Stomach (tissue), 19 donors: ENCODE measurements at places on chromosomes 7 and 10. TPM values are rescaled to one million over a fixed set of nuclear protein-coding genes. Genes with fewer than 3 reads are reported as not detected.

The AMPH gene
- total RNA-seq, result 4.6 TPM

The GHITM gene
- 97.3 TPM for total RNA-seq

The STEAP4 gene
- total RNA-seq, result 1.8 TPM

- H3K27me3 ChIP-seq, result no peaks in the 10 kb centered on the region
- DNase-seq, result no peak
- H3K36me3 ChIP-seq, result no peaks in the 10 kb centered on the region
- no peak overlapping the region for H3K4me3 ChIP-seq
- H3K27ac ChIP-seq, result peak overlapping the region; percentile 41
- H3K4me1 ChIP-seq, result peaks cover 11% of the 10 kb centered on the region
Observed at GRCh38 chr7:158979635-158980351, 123.4 kb downstream of the DYNC2I1 start.

DNA sequence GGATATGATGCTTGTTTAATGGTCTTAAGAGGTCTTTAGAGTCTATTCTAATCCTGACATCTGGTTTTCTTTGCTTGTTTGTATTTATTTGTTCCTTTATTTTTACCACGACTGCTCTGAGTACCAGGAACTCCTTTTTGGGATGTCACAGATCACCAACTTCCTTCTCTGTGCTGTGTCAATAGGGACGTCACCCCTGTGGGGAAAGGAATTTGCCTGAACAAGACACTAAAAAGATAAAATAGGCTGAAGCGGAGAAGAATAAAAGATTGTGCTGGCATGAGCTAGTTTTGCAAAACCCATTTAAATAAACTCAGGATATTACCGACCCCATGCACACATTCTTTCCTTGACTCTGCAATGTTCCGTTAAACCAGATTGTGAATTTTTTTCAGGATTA is 27.7 kb downstream of the MGMT start:
- DNase-seq, result no peak
- H3K4me1 ChIP-seq, result no peaks in the 10 kb centered on the region
- no peak overlapping the region for H3K27ac ChIP-seq
- peaks cover 17% of the 10 kb centered on the region for H3K36me3 ChIP-seq
- H3K27me3 ChIP-seq, result no peaks in the 10 kb centered on the region

The NUTM2A gene
- not detected for total RNA-seq

DNA sequence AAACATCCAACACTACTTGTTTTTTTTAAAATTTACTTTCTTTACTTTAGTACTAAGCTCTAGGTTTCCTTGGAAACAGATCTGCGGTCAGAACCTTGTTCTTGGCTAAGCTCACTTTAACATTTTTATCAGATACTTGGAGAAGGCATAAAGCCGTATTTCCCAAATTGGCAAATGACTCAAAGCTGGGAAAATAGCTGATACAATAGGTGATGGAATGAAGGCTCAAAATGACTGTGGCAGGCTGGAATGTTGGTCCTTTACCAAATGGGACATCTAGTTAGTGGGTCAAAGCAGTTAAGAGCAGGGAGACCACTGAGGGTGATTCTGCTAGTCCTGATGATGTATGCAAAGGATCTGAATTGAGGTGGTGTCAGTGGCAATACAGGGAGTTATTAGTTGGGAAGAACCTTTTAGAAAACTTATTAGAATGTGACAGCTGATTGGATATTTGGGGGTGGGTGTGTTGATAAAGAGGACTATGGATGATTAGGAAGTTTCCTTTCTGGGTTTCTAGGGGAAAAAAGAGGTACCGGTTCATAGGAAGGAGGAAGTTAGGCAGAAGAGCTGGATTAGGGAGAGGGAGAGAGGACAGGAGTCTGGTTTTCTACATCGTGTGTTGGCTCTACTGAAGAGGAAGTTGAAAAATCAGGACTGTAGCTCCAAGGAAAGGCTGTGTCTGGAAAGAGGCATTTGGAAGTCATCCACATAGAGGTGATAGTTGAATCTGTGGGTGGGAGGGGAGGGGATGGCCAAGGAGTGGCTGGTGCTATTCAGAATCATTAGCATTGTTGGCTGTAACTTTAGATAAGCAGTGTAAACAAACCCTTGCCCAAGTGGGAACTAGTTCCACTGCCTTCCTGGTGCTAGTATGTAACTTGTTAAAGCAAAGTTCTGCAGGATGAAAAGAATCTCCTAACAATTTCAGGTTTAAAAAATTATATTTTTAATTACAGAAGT is 13.1 kb downstream of the PLCE1 start:
- H3K4me3 ChIP-seq, result no peak overlapping the region
- peak; percentile 92 for DNase-seq
- H3K27ac ChIP-seq, result peak overlapping the region; percentile 82
- H3K36me3 ChIP-seq, result no peaks in the 10 kb centered on the region
- H3K4me1 ChIP-seq, result peaks cover 31% of the 10 kb centered on the region

The GIMAP2 gene
- total RNA-seq, result 8.3 TPM

The TDRD1 gene
- 7.6 TPM for total RNA-seq

The LRRC61 gene
- total RNA-seq, result 11.6 TPM

GRCh38 chr7:40429826-40430225 is 295.0 kb downstream of the SUGCT start:
- no peak overlapping the region for H3K27ac ChIP-seq
- no peak overlapping the region for H3K4me3 ChIP-seq
- no peaks in the 10 kb centered on the region for H3K27me3 ChIP-seq

The CAV2 gene
- total RNA-seq, result 28.5 TPM

GRCh38 chr7:92044148-92044547 is 90.1 kb downstream of the CYP51A1 start:
- peaks cover 63% of the 10 kb centered on the region for H3K36me3 ChIP-seq
- H3K27ac ChIP-seq, result no peak overlapping the region
- no peak overlapping the region for H3K4me3 ChIP-seq
- no peak for DNase-seq

GRCh38 chr10:14608381-14609001 is 166.2 kb downstream of the FAM107B start:
- H3K4me1 ChIP-seq, result peaks cover 35% of the 10 kb centered on the region
- no peaks in the 10 kb centered on the region for H3K27me3 ChIP-seq
- H3K27ac ChIP-seq, result no peak overlapping the region

DNA sequence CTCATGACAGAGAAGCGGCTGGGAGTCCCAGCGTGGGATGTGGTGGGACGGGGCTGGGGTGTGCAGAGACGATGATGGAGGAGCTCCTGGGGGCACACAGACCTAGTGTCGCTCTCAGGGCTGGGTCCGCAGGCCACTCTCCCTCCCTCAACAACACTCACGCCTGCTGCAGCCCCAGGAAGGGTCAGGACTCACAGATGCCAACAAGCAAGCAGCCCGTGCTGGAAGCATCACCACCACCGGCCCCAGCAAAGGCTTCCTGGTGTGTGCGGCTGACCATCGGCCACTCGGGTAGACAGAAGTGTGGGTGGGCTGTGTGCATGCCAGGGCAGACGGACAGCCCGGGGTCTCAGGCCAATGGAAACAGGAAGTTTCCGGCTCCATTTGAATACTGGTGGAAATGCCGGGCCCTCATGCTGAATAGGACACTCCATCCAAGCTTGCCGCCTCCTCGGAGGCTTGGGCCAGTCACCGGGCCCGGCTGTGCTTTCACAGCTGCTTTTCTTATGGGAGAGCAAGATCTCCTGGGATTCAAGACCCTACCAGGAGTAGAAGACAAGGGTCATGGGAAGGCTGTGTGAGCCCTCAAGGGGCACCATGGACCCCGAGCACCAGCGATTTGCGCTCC is 178.1 kb downstream of the ELFN1 start:
- H3K27me3 ChIP-seq, result no peaks in the 10 kb centered on the region
- peaks cover 5% of the 10 kb centered on the region for H3K36me3 ChIP-seq
- no peak overlapping the region for H3K27ac ChIP-seq
- no peak overlapping the region for H3K4me3 ChIP-seq

DNA sequence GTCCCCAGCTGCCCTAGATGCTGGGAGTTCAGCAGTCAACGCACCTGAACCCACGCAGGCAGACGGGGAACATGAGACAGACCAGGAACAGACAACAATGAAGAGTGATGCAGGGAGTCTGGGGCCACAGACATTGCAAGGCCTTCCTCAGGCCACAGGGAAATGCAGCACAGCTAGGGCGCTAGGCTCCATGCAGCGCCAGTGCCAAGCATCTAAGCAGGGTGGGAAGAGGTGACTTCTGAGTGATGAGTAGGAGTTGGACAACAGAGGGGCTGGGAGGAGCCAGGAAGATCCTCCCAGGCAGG is 7.7 kb upstream of the RET start:
- H3K4me1 ChIP-seq, result no peaks in the 10 kb centered on the region
- H3K36me3 ChIP-seq, result no peaks in the 10 kb centered on the region
- no peak for DNase-seq

The CYP2C19 gene
- 0.89 TPM for total RNA-seq

GRCh38 chr10:44968091-44968490 is 8.5 kb downstream of the RASSF4 start:
- H3K4me1 ChIP-seq, result peaks cover 54% of the 10 kb centered on the region
- peak overlapping the region; percentile 44 for H3K27ac ChIP-seq
- H3K36me3 ChIP-seq, result peaks cover 9% of the 10 kb centered on the region
- no peak for DNase-seq
- no peaks in the 10 kb centered on the region for H3K27me3 ChIP-seq

- no peak overlapping the region for H3K4me3 ChIP-seq
- peak overlapping the region; percentile 81 for H3K27ac ChIP-seq
- H3K4me1 ChIP-seq, result peaks cover 43% of the 10 kb centered on the region
Observed at GRCh38 chr7:229184-229964, 37.0 kb downstream of the FAM20C start.

- peaks cover 4% of the 10 kb centered on the region for H3K27me3 ChIP-seq
- no peak overlapping the region for H3K4me3 ChIP-seq
- H3K36me3 ChIP-seq, result no peaks in the 10 kb centered on the region
- DNase-seq, result no peak
Observed at GRCh38 chr10:44460416-44460815, 75.5 kb upstream of the CXCL12 start.

The CXCL12 gene
- total RNA-seq, result 52.3 TPM

DNA sequence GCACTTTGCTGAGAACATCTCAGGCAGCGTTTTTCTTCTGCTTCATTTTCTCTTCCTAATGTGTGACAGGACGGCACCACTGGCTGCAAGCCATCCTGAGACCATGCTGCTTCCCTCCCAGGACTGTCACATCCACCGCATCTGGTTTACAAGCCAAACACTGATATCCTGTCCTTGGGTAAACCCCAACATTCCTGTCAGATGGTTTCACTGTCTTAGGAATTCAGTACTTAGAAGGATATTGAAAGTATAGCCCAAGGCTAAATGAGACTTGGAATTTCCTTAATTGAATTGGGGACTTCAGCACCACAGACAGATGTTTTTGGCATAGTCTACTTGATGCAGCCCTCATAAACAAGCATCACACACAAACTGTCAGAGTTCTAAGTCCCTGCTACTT is 74.2 kb upstream of the PLXNA4 start:
- H3K27me3 ChIP-seq, result no peaks in the 10 kb centered on the region
- no peak overlapping the region for H3K27ac ChIP-seq
- H3K36me3 ChIP-seq, result no peaks in the 10 kb centered on the region
- DNase-seq, result peak; percentile 40

DNA sequence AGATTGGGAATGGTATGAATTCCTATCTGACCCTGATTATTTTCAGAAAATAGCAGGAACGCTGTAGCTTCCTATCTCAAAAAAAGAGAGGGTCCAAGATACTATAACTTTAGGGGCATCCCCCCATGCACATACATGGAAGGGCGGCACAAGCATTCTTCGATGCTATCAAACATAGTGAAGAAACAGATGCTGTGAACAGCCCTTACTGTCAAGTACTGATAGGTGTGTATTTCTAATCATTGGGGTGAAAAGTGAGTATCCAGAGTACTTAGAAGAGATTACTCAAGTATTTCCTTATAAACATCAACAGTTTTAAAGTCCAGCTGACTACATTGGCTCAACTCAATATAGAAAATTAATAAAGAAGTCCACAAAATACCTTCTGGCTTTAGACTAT is 17.0 kb upstream of the NUP42 start:
- no peaks in the 10 kb centered on the region for H3K27me3 ChIP-seq
- H3K36me3 ChIP-seq, result peaks cover 20% of the 10 kb centered on the region
- no peaks in the 10 kb centered on the region for H3K4me1 ChIP-seq

DNA sequence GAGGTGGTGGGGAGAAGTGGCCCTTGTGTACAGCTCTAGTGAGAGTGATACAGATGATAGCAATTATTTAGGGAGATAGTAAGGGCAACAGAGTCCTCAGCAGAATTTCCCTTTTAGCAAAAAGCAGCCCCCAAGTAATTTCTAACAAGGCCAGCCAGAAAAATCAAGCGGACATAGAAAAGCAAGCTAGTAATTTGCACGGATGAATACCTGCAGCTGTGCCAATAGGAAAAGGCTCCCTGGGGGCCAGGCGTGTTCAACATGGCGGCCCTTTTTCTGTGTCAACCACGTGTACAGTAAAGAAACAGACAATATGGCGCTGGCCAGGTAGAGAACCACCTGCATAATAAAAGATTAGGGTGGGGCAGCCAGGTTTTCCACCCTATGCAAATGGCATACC is 7.4 kb downstream of the MCM10 start:
- no peak overlapping the region for H3K4me3 ChIP-seq
- H3K27me3 ChIP-seq, result no peaks in the 10 kb centered on the region
- no peak for DNase-seq
- no peaks in the 10 kb centered on the region for H3K36me3 ChIP-seq
- H3K4me1 ChIP-seq, result no peaks in the 10 kb centered on the region

GRCh38 chr10:6648894-6649720 is 69.0 kb upstream of the PRKCQ start:
- no peaks in the 10 kb centered on the region for H3K4me1 ChIP-seq
- no peaks in the 10 kb centered on the region for H3K36me3 ChIP-seq
- no peak overlapping the region for H3K4me3 ChIP-seq
- H3K27ac ChIP-seq, result no peak overlapping the region
- peaks cover 8% of the 10 kb centered on the region for H3K27me3 ChIP-seq

The ITPRID1 gene
- 0.18 TPM for total RNA-seq

DNA sequence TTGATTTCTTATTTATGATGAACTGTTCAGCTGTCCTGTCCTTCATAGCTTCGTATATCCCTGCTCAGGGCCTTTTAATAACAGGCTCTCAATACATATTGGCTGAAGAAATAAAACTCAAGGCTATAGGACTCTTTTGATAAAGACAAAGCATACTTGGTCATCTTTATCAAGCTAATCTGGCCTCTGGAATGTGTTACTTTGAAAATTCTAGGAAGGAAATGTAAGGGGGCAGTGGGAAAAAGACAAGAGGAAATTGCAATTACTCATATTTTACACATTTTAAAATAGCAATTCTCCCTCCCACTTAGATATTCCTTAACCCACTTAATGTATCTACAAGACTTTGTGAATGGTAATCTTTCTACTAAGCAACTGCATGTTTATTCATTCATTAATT is 94.3 kb downstream of the OSBPL3 start:
- no peak overlapping the region for H3K27ac ChIP-seq
- no peak for DNase-seq
- H3K4me1 ChIP-seq, result no peaks in the 10 kb centered on the region
- H3K27me3 ChIP-seq, result no peaks in the 10 kb centered on the region
- H3K4me3 ChIP-seq, result no peak overlapping the region
- no peaks in the 10 kb centered on the region for H3K36me3 ChIP-seq

The NPC1L1 gene
- total RNA-seq, result 4.9 TPM

The GATAD1 gene
- total RNA-seq, result 156 TPM

The FAM131B gene
- total RNA-seq, result not detected

The KAZALD1 gene
- total RNA-seq, result 21.3 TPM

The TUBB8 gene
- not detected for total RNA-seq

GRCh38 chr10:124123156-124123555 is 29.8 kb upstream of the CHST15 start:
- no peaks in the 10 kb centered on the region for H3K27me3 ChIP-seq
- H3K4me1 ChIP-seq, result no peaks in the 10 kb centered on the region
- no peaks in the 10 kb centered on the region for H3K36me3 ChIP-seq

The FOXP2 gene
- 51.6 TPM for total RNA-seq

The SLC16A9 gene
- total RNA-seq, result 5.5 TPM
